ENCODE measurements at places on chromosomes 12 and 14. TPM values are rescaled to one million over a fixed set of nuclear protein-coding genes. Genes with fewer than 3 reads are reported as not detected.

BEGAIN gene
- total RNA-seq: 0.89 TPM

INSM2 gene
- 0.38 TPM for total RNA-seq

DACT1 gene
- 4.2 TPM for total RNA-seq

CFAP251 gene
- total RNA-seq: 0.41 TPM

TMEM63C gene
- 5.2 TPM for total RNA-seq

CSRP2 gene
- 129 TPM for total RNA-seq

DDX24 gene
- 187 TPM for total RNA-seq

IL31 gene
- total RNA-seq: not detected

ACVRL1 gene
- total RNA-seq: 0.36 TPM

KIAA0586 gene
- total RNA-seq: 34.4 TPM

PIWIL1 gene
- total RNA-seq: not detected

Data from SJCRH30 (cell line).